ENCODE measurements at places on chromosomes 1 and 21. TPM values are rescaled to one million over a fixed set of nuclear protein-coding genes. Genes with fewer than 3 reads are reported as not detected.

The LCE3D gene
- not detected for total RNA-seq

- no peak overlapping the region for H3K27ac ChIP-seq
- H3K36me3 ChIP-seq, result no peaks in the 10 kb centered on the region
- no peak overlapping the region for H3K4me3 ChIP-seq
- H3K27me3 ChIP-seq, result no peaks in the 10 kb centered on the region
- DNase-seq, result no peak
Measured at GRCh38 chr1:177012342-177012925, 152.1 kb downstream of the ASTN1 start.

- no peak overlapping the region for H3K4me3 ChIP-seq
- H3K4me1 ChIP-seq, result no peaks in the 10 kb centered on the region
- DNase-seq, result no peak
- H3K27ac ChIP-seq, result no peak overlapping the region
- H3K36me3 ChIP-seq, result no peaks in the 10 kb centered on the region
- H3K27me3 ChIP-seq, result no peaks in the 10 kb centered on the region
Measured at GRCh38 chr1:81073580-81073979, 727.2 kb upstream of the ADGRL2 start.

- no peaks in the 10 kb centered on the region for H3K36me3 ChIP-seq
- no peak overlapping the region for H3K4me3 ChIP-seq
- H3K4me1 ChIP-seq, result peaks cover 14% of the 10 kb centered on the region
- H3K27me3 ChIP-seq, result no peaks in the 10 kb centered on the region
- DNase-seq, result no peak
- no peak overlapping the region for H3K27ac ChIP-seq
Measured at GRCh38 chr21:43987509-43987908, 24.6 kb upstream of the TRAPPC10 start.

DNA sequence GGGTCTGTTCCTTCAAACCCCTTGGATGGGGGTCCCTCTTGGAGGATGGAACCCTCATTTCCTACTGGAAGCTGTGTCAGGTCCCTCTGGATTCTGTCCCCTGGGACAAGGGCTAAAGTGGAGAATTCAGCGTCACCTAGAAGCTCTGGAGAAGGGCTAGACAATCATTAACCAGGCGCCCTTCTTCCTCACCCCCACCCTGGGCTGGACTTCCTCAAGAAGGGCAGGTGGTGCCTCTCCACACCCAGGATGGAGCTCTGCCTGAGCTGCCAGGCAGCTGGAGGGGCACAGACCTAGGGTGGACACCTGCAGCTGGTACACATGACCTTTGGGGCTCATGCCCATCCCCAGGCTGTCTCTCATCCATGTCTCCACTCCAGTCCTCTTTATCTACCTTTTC, 3.6 kb downstream of the CELF3 start:
- no peak overlapping the region for H3K4me3 ChIP-seq
- H3K27ac ChIP-seq, result no peak overlapping the region
- DNase-seq, result no peak
- H3K36me3 ChIP-seq, result no peaks in the 10 kb centered on the region
- peaks cover 65% of the 10 kb centered on the region for H3K27me3 ChIP-seq

The FHAD1 gene
- not detected for total RNA-seq

DNA sequence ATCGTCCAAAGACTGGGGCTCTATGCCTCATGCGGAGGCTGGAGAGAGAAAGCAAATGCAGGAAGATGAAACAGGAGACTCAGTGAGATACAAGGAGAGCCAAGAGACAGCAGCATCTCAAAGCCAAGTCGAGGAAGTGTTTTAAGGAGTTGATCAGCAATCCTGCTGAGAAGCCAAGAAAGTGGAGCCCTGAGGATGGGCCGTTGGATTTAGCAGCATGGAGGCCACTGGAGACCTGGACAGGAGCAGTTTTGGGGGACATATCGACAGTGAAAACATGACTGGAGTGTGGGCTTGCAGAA, 107.4 kb upstream of the ZBTB40 start:
- H3K27ac ChIP-seq, result no peak overlapping the region
- no peak overlapping the region for H3K4me3 ChIP-seq
- no peak for DNase-seq
- peaks cover 3% of the 10 kb centered on the region for H3K27me3 ChIP-seq

Measured in T-cell (primary cell).